Activated effector memory CD4-positive, alpha-beta T cell treated with anti-CD3 and anti-CD28 coated beads, Interleukin-2, amount 50 U/mL, for 16 hours (primary cell): ENCODE measurements at places on chromosomes 12 and 14.

DNA sequence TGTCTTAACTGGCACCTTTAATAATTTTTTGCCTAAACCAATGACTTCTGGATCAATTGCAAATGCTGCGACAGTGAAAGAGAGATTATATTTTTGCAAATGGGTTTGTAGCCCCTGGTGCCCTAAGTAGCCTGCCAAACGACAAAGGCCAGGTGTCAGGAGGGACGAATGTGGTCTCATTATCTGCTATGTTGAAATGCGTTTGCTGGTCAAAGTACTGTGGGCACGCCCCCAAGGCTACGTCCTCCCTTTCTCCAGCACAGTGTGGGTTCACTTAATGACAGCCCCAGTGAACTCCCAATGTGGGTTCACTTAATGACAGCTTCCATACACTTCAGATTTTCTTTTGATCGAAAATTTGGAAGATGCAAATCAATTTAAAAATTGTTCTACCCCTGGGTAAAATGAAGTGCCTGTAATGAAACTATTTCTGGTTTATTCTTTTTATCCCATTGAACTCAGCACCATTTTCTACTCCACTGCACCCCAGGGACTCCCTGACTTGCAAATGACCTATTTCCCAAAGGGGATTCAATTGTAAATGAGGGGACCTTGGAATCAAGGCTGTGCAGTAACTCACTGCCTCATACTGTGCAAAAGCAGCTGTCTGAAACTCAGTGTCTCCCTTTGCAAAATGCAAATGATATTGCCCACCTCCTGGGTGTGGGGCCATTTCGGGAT is 1.4 kb downstream of the SERPINA11 start:
- no peak for DNase-seq

GRCh38 chr12:10397296-10397695 is 7.5 kb upstream of the KLRK1 start:
- DNase-seq = no peak

- DNase-seq = no peak
Observed at GRCh38 chr12:76688631-76689030, 75.3 kb upstream of the ZDHHC17 start.

DNA sequence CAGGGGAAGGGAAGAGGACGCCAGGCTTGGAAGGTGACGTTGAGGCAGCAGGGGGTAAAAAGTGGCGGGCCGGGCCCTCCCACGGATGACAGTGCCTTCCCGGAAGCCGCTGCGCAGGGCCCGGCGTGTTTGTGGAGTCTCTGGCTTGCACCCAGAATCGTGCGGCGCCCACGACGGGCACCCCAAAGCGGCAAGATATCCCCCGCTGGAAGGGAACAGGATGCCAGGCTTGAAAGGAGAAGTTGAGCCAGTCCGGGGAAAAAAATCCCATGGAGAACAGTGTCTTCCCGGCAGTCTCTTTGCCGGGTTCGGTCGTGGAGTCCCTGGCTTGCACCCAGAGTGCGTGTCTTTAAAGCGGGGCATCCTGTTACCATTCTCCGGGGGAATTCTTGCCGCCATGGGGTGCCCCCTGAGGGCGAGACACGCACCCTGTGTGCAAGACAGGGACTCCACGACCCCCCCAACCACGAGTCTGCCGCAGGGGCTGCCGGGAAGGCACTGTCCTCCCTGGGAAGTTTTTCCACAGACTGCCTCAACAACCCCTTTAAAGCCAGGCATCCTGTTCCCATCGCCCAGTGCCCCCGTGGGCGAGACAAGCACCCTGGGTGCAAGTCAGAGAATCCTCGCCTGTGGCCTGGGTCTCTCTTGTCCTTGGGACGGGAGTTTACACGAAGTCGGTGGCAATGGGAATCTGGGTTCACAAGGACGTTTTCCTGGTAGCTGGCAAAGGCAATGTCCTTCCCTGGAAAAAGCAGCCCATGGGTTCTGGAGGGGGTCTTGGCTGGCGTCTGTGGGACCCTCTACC is 156.1 kb upstream of the ALG10B start:
- DNase-seq = no peak

DNA sequence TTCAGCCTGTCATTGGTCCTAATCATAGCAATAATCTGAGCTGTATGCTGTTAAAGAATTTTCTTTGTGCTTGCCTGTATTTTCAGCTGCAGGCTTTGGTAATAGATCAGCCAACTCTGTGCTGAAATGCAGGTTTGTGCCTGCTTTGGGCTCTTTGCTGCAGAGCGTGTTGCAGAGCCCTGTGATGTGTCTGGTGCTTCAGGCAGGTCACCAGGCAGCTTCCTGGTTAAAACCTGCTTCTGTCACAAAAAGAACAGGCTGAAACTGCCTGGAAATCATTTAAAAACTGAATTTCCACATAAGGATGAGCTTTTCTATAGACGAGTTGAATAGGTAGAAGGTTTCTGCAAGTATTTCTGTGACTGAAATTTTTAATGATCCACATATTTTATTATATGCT is 3.1 kb downstream of the DIP2B start:
- DNase-seq = peak; percentile 66
